GM10248 (cell line): ENCODE measurements at places on chromosomes 11 and 22.

DNA sequence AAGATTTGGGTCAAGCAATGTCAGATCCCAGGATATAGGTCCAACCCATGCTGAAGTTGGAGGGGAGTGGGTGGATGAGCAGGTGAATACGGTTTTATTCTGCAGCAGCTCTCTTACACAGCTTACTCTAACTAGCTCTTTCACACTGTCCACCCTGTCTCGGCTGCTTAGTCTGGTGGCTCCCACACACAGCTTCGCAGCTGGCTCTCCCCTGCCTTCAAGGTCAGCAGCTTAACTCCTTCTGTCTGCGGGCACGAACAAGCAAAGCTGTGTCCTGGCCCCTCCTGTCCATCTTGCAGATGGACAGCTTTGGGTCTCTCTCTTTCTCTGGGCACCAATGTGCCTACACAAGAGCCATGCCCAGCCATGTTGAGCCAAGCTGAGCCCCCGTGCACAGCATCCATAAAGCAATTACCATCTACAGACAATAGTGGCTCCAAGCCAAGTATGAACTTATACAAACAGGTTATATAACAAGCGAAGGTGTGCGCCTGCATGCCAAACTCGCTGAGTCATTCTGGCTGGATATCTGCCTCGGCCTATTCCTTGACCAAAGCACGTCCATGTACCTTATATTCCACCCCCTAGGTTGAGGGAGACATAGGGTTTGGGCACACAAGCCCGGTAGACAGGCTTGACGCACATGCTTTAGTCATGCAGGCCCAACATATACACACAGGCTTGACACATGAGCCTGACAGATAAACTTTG is 1307.8 kb upstream of the RAG2 start:
- no peak for DNase-seq

- DNase-seq, result no peak
Measured at GRCh38 chr11:88555018-88555828, 217.7 kb upstream of the CTSC start.

- DNase-seq, result no peak
Measured at GRCh38 chr11:121295246-121296029, 2.9 kb downstream of the SC5D start.

GRCh38 chr11:68308068-68308467 is 4.3 kb upstream of the LRP5 start:
- no peak for DNase-seq

GRCh38 chr22:27677905-27678458 is 123.6 kb downstream of the MN1 start:
- DNase-seq, result no peak

- no peak for DNase-seq
Measured at GRCh38 chr22:19714312-19715187, at the start of gene SEPTIN5. TSS of gene SEPTIN5 (plus strand) at chr22:19714503. CDS start at chr22:19714589, 86 bp downstream.

DNA sequence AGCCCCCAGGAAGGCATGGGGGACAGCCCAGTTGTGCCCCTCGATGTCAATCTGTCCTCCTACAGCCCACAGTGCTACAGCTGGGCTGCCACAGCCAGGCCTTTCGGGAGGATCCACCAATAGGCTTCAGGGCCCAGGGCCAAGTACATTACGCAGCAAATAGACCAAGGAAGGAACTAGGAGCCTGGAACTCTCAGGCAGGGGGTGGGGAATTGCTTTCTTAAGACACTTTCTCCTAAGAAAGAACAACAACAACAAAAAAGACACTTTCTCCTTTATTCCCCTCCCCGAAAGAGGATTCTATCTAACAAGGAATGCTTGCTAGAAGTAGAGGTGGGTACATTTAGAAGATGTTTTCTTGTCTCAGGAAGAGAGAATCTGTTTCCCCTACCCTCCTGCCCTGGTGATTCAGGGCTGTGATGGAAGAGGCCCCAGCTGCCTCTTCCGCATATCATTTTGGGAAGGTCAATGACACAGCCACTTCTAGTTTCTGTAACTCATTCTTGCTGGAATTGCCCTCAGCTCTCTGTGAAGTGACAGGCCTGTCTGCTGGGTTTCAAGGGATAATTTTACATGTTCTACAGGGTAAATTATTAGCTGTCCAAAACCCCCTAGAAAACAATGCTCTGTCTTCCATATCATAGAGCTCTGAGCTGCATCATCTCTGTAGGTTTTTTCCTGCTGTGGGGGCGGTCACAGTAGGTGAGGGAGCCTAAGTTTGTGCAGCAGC is 6.0 kb upstream of the MALAT1 start:
- peak; percentile 52 for DNase-seq

- no peak for DNase-seq
Measured at GRCh38 chr11:69442012-69442806, 39.3 kb upstream of the LINC01488 start.

GRCh38 chr22:47787501-47788227 is 1025.2 kb downstream of the TBC1D22A start:
- DNase-seq, result no peak

GRCh38 chr11:10485646-10486045 is 30.6 kb downstream of the AMPD3 start:
- no peak for DNase-seq

DNA sequence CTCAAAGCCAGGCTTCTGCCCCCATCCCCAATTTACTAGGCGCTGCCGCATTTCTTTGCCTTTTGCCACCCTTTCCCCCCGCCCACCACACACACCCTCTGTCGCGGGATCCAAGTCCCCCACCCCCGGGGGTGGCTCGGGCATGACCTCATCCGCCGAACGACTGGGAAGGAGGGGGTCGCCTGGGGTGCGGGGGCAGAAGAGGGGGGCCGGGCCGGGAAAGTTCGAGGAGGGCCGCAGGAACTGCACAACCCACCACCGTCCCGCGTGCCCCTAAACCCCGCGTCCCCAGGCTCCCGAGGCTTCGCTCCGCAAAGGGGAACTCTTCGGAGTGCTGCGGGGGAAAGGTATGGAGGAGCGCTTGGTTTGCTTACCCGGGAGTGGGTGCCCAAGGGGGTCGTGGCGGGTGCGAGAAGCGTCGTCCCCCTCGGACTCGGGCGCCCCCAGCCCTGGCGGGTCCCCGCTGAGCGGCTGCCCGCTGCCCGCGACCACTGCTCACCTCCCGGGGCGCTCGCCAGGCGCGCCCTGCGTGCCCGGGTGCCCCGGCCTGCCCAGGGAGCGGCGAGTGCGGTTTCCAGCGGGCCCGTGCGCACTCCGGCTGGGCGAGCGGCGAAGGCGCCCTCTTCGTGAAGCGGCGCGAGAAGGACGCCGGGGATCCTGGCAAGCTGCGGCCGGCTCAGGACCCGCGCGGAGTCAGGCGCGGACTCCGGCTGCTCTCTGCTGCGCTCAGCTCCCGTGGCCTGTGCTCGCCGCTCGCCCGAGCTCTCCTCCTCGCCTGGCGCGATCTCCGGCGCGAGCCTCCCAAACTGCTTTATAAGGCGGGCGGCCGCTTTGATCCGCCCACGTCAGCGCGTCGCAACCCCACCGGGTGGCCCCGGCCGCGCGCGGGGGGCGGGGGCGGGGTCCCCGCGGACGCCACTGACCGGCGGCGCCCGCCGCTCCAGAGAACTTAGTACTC is 4.0 kb upstream of the WNT11 start:
- no peak for DNase-seq

GRCh38 chr11:119722281-119722794 is 6.7 kb downstream of the NECTIN1 start:
- DNase-seq, result peak; percentile 55

DNA sequence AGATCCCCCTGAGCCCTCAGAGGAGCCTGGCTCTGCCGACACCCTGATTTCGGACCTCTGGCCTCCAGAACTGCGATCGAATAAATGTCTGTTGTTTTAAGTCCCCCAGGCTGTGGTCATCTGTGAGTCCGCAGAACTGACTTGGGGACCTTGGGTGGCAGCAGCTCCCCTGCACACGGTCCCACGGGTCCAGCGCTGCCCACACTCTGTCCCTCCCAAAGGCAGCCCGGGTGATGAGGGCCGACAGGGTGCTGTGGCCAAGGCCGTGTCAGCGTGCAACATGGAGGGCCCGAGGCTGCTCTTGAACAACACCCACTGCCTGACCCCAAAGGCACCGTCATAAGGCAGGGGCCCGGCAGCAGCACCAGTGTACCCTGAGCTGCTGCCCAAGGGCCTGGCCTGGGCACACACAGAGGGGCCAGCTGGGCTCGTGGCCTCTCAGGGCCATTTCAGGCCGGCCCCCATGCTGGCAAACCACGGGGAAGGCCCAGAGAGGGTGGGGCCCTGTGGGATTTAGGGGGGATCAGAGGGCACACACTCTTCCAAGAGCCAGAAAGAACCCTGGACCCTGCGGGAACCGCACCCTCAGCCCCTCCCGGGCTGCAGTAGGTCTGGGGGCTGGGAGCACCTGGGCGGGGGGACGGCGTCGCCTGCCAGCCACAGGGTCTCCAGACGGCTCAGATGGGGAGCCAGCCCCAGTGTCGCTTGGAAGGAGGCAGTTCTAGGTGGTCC is 77.1 kb upstream of the PRR5 start:
- no peak for DNase-seq
